ENCODE measurements at places on chromosomes 6 and 20.

GRCh38 chr6:140567466-140567865 is 1193.0 kb upstream of the CITED2 start:
- DNase-seq = no peak

DNA sequence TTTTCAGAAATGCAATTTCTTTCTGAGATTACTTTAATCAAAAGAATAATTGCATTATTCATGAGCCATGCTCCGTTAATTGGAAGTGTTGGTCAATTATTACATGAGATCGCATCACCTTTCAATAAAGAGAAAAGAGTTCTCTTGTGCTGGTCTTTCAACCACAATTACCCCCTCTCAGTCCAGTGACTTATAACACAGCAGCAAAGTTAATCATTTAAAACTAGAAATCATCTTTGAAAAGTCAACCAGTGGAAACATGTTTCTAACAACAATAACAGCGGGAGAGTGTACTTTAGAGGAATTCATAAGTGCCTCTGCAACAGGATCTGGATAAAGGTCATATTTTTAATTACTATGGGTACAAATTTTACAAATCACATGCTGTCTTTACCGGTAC is 384.4 kb upstream of the AGPAT4 start:
- no peak for DNase-seq

GRCh38 chr6:46051962-46052361 is 36.3 kb upstream of the CLIC5 start:
- no peak for DNase-seq

GRCh38 chr20:37336369-37337207 is 9.4 kb upstream of the SRC start:
- peak; percentile 99 for DNase-seq

DNA sequence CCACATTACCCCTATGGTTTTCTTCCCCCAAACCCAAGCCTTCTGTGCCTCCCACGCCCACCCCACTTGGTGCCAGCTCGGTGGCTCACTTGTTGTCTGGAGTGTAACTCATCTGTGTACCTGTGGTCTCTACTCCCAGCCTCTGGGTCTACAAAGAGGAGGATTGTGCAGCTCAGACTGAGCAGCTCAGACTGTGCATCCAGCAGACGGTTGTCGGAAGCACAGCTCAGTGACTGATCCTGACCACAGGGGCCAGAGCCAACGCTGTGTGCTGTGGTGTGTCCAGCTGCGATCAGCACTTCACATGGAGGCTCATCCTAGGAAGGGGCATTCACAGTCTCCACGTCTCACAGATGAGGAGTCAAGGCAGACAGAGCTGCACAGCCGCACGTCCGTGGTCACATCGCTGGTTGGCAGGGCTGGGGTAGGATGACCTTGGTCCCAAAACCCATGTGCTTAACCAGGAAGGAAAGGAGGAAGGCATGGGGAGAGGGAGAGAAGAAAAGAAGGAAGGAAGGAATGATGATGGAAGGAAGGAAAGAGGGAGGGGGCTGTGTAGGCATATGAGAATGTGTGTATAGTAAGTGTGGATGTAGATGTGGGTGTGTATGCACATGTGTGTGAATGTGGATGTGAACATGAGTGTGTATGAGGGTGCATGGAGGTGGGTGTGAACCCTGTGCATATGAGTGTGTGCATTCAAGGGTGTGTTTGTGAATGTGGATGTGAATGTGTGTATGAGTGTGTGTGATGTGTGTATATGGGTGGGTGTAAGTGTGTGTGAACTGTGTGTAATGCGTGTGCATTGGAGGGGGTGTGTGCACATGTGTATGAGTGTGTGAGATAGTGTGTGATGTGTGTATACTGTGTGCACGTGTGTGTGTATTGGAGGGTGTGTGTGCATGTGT is 28.2 kb upstream of the STX16 start:
- DNase-seq = no peak

DNA sequence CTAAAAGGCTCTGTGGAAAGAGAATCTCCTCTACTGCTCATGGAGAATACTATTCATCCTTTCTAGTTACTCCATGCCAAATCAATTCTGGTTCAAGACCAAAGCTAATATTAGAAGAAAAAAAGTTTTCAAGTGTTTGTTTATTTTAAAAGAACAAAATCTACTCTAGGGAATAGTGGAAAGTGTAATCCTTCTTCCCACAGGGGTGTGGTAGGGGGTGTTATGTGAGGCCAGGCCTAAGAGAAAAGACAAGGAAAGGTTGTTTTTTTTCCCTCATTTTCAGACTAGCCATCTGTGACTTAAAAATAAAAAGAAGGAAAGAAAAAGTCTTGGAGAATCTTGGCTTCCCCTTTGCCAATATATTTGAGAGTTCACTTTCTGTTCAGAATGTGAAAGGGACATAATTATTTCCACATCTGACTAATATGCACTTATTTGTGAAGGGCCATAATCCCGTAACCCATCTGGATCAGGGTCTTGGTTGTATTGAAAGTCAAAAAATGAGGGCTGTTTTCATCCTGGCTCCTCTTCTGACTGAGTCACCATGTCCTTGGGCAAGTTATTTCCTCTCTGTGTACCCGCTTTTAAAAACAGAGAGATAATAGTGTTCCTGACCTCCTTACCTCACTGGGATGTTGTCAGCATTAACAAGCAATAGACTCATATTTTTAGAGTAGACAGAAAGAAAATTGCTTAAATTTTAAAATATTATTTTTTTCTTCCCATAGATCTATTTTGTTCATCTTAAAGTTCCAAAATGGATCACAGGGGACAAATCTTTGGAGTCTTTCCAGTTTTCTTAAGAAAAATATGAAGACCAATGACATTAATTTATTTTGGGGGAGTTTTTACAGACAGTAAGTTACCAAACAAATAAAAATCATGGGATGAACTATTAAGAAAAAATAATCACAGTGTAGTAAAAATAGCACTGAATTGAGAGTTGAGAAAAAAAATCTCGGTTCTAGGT is 233.7 kb downstream of the IBTK start:
- no peak for DNase-seq

- no peak for DNase-seq
Observed at GRCh38 chr6:148068437-148069061, 274.1 kb upstream of the SASH1 start.

DNA sequence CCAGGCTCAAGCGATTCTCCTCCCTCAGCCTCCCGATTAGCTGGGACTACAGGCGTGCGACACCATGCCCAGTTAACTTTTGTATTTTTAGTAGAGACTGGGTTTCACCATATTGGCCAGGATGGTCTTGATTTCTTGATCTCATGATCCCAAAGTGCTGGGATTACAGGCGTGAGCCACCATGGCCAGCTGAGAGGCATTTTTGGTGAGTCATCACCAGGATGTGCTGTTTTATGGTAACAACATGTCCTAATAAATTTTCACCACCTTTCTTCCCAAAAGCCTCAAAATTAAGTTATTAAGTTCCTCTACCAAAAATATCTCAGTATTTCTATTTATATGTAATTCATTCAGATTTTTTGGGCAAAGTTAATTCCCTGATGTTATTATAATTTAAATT is 53.5 kb downstream of the COL21A1 start:
- DNase-seq = no peak

GRCh38 chr6:71181565-71181964 is 107.0 kb upstream of the OGFRL1 start:
- no peak for DNase-seq

GRCh38 chr6:31945507-31946369 is at the start of gene CFB:
Gene CFB (plus strand): TSS chr6:31946095. CDS start chr6:31946222, 127 bp downstream.
- DNase-seq = no peak

- DNase-seq = no peak
Observed at GRCh38 chr20:37839432-37839827, 63.5 kb upstream of the VSTM2L start.

DNA sequence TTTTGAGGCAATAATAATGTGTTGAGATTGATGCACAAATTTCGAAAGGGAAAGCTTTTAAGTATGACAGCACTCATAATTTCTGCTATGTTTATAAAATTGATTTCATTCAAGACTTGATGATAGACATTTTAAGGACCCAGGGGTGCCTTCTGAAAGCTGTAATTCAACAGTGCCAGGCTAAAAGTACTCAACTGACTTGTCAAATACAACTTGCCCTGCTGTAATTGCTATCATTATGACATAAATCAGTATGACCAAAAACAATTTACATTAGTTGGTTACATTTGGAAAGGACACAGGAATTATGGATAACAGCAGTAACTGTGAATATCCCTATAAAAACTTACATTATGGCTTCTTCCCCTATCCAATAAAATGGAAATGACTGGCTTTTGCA is 178.9 kb downstream of the MMUT start:
- DNase-seq = no peak

Data from bone marrow (tissue), 2 donors.